Mesothelial cell of epicardium (in vitro differentiated cells): ENCODE measurements at places on chromosomes 4 and X. TPM values are rescaled to one million over a fixed set of nuclear protein-coding genes. Genes with fewer than 3 reads are reported as not detected.

CDKL2 gene
- 2.1 to 3.0 TPM (median 3.0 TPM) in 3 replicates for total RNA-seq

GPR50 gene
- total RNA-seq = 0.25 to 0.65 TPM (median 0.64 TPM) in 3 replicates

HNRNPH2 gene
- total RNA-seq = 60.8 to 63.0 TPM (median 61.6 TPM) in 3 replicates

GLA gene
- 23.8 to 25.0 TPM (median 24.2 TPM) in 3 replicates for total RNA-seq

NAP1L3 gene
- total RNA-seq = 25.0 to 26.0 TPM (median 25.4 TPM) in 3 replicates

PDGFRA gene
- total RNA-seq = 94.4 to 105 TPM (median 100 TPM) in 3 replicates

GAGE13 gene
- not detected in 3 replicates for total RNA-seq

FGF2 gene
- 11.3 to 13.0 TPM (median 11.9 TPM) in 3 replicates for total RNA-seq

ZXDB gene
- total RNA-seq = 9.0 to 9.7 TPM (median 9.4 TPM) in 3 replicates

HGFAC gene
- total RNA-seq = 1.9 to 2.5 TPM (median 2.0 TPM) in 3 replicates

GABRQ gene
- 3.4 to 3.8 TPM (median 3.6 TPM) in 3 replicates for total RNA-seq

RGN gene
- 0.61 to 1.2 TPM (median 1.2 TPM) in 3 replicates for total RNA-seq

ETDA gene
- not detected in 3 replicates for total RNA-seq

CSAG3 gene
- total RNA-seq = not detected in 3 replicates

IL15 gene
- 0.80 to 1.1 TPM (median 0.82 TPM) in 3 replicates for total RNA-seq

HHIP gene
- total RNA-seq = 3.5 to 4.0 TPM (median 3.5 TPM) in 3 replicates

SOWAHB gene
- total RNA-seq = 1.1 to 1.3 TPM (median 1.2 TPM) in 3 replicates

GPR34 gene
- not detected in 3 replicates for total RNA-seq

MTTP gene
- total RNA-seq = 0.43 to 0.75 TPM in 2 of 3 replicates, not detected in the other

ZXDA gene
- total RNA-seq = 0.16 to 0.38 TPM (median 0.36 TPM) in 3 replicates

STK32B gene
- total RNA-seq = 0.69 to 0.96 TPM (median 0.81 TPM) in 3 replicates

RTL9 gene
- 0.43 to 0.55 TPM (median 0.47 TPM) in 3 replicates for total RNA-seq

IL1RAPL2 gene
- total RNA-seq = 0.42 to 0.92 TPM (median 0.54 TPM) in 3 replicates

ANAPC10 gene
- 24.2 to 24.9 TPM (median 24.6 TPM) in 3 replicates for total RNA-seq

NHS gene
- total RNA-seq = 6.0 to 8.3 TPM (median 7.5 TPM) in 3 replicates

SEPTIN6 gene
- 57.6 to 62.7 TPM (median 58.1 TPM) in 3 replicates for total RNA-seq

FAM114A1 gene
- total RNA-seq = 52.0 to 55.6 TPM (median 53.7 TPM) in 3 replicates

DMRTC1B gene
- total RNA-seq = 5.7 to 6.1 TPM (median 6.1 TPM) in 3 replicates

MCF2 gene
- 0.11 to 0.16 TPM in 2 of 3 replicates, not detected in the other for total RNA-seq

GUCY1B1 gene
- 17.1 to 18.6 TPM (median 17.4 TPM) in 3 replicates for total RNA-seq

IQSEC2 gene
- 19.8 to 23.0 TPM (median 22.2 TPM) in 3 replicates for total RNA-seq

COL25A1 gene
- 55.8 to 67.6 TPM (median 56.7 TPM) in 3 replicates for total RNA-seq

TMEM47 gene
- 11.1 to 11.8 TPM (median 11.8 TPM) in 3 replicates for total RNA-seq

PLXNB3 gene
- total RNA-seq = 3.6 to 4.3 TPM (median 4.3 TPM) in 3 replicates

TGIF2LX gene
- total RNA-seq = not detected in 3 replicates

XAGE1A gene
- total RNA-seq = not detected in 3 replicates

MSX1 gene
- 44.9 to 50.3 TPM (median 46.0 TPM) in 3 replicates for total RNA-seq

SYTL5 gene
- 1.7 to 2.6 TPM (median 2.2 TPM) in 3 replicates for total RNA-seq

RNF212 gene
- total RNA-seq = 10.9 to 15.6 TPM (median 13.4 TPM) in 3 replicates
